ENCODE measurements at places on chromosomes 4 and X. TPM values are rescaled to one million over a fixed set of nuclear protein-coding genes. Genes with fewer than 3 reads are reported as not detected.

MEPE gene
- total RNA-seq = not detected

DUSP21 gene
- total RNA-seq = not detected

PRDX4 gene
- 35.5 TPM for total RNA-seq

GRCh38 chr4:10260777-10261176 lies 144.2 kb upstream of the WDR1 start:
- no peaks in the 10 kb centered on the region for H3K36me3 ChIP-seq
- DNase-seq = no peak
- H3K4me1 ChIP-seq = no peaks in the 10 kb centered on the region
- H3K27me3 ChIP-seq = peaks cover 2% of the 10 kb centered on the region
- no peak overlapping the region for H3K27ac ChIP-seq
- H3K4me3 ChIP-seq = no peak overlapping the region

GRCh38 chrX:55593296-55593695 lies 29.9 kb upstream of the FOXR2 start:
- no peaks in the 10 kb centered on the region for H3K27me3 ChIP-seq
- DNase-seq = no peak
- no peaks in the 10 kb centered on the region for H3K36me3 ChIP-seq
- H3K4me1 ChIP-seq = no peaks in the 10 kb centered on the region
- H3K27ac ChIP-seq = no peak overlapping the region

- no peaks in the 10 kb centered on the region for H3K36me3 ChIP-seq
- no peak overlapping the region for H3K4me3 ChIP-seq
- no peaks in the 10 kb centered on the region for H3K27me3 ChIP-seq
- no peak for DNase-seq
- no peak overlapping the region for H3K27ac ChIP-seq
Observed at GRCh38 chr4:114588305-114588704, 10.3 kb upstream of the UGT8 start.
